ENCODE measurements at places on chromosomes 7 and 10.

GRCh38 chr7:84817016-84817415, 369.8 kb downstream of the SEMA3D start:
- no peak for DNase-seq

DNA sequence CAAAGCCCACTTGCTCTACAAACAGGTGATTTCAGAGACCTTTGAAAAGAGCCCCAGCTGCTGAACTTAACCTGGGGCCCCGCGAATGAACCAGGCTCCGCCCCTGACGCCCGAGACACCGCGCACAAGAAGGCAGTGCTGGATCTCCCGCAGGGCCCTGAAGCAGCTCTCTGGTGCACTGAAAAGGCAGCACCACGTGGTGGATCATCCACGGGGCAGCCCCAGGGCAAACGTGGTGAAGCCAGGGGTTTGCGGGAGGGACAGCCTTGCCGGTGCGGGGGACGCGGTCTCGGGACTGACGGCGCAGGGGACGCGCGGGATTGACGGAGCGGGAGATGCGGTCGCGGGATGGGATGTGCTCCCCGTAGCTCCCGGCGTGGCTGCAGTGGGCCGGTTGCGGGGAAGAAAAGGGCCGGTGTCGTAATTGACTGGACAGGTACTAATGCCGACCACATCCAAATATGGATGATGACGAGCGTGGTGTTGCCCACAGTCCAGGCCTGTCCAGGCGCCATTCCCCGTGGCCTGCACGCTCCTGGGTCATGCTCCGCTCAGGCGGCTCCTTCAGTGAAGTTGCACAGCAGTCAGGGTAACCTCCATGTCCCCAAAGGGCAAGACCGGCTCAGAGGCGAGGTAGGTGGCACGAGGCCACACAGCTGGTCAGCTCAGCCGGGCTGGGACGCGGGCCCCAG, 421.1 kb downstream of the DNAJB6 start:
- DNase-seq, result no peak

DNA sequence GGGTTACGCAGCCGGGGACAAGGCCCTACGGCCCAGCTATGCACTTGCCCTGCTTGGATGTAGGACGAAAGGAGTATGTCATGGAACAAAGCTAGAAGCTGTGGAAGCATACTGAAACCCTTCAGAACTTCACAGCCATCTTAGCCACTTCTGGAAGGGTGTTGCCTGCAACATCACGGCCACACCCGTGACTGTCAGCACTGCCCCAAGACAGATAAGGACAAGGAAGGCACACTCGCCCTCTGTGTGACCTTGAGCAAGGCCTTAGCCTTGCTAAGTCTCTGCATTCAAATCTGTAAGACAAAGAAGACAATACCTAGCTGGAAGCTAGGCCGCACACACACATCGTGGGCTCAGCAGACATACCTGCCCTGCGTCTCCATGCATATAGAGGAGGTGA, 352.5 kb upstream of the MGMT start:
- DNase-seq, result no peak

DNA sequence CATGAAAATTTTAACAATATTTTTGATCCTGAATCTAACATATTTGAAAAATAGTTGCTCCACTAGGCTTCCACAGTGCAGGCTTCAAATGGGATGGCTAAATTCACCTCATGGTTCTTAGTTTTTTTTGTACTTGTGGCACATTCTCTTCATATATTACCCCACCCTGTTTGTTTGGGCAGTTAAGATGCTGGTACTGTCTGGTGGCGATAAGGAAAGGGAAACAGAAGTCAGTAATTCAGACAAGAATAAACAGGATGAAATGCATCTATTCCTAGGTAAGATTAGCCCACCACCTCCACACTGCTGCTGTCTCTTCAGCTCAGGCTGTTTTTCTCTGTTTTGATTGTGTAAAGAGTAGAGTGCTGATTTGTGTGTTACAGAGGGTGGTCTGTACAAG, 44.2 kb downstream of the GLRX3 start:
- DNase-seq, result no peak

DNA sequence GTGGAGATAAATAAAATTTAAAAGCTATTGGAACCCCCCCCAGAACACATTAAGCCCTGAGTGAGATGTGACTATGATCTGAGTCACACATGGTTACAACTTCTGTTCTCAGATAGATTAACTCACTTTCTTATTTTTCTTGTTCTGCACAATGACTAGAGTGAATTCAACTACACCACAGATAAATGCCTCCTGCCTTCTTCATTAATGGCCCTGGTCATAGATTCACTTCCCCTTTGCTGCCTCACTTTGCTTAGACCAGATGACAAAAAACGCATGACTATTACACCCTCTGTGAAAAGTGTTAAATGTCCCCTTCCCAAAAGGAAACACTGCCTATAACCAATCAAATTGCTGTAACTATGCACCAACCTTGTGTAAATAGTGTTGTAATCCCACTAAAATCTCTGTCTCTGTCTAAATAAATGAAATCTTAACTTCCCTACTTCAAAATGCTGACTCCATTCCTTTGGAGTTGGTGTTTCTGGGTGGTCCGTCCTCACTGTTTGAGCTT, 49.4 kb downstream of the AKR1D1 start:
- no peak for DNase-seq

DNA sequence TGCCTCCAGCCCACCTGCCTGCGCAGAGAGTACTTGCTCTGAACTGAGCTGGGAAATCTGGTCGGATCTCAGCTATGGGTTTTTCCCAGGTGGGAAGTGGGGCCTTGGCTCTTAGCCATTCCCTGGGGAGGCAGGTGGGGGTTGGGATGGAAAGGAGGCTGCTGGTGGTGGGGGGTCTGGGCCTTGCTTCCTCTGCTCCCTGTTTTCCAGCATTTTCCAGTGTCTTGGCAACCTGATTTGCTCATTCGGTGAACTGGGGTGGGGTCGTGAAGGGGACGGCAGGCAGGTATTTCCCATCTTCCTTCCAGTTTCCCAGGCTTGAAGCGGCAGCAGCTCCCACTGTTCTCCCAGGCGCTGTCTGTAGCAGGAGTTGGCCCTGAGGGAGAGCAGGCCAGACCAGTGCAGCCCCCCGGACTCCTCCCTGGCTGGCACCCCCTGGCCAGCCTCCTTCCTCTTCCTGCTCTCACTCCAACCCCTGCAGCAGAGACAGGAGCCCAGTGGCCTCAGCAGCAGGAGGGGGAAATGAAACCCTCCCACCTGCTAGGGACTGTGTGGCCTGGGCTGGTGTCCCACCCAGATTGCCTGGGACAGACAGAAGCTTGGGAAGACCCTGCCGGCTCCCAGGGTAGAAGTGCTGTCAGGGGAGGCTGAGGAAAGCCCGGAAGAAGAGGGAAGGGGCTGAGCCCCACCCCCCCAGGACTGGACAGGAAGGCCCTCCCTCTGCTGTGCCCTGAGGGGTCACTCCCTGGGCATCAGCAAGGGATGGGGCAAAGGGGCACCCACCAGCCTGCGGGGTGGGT, 6.6 kb downstream of the TRIM8 start:
- DNase-seq, result no peak

DNA sequence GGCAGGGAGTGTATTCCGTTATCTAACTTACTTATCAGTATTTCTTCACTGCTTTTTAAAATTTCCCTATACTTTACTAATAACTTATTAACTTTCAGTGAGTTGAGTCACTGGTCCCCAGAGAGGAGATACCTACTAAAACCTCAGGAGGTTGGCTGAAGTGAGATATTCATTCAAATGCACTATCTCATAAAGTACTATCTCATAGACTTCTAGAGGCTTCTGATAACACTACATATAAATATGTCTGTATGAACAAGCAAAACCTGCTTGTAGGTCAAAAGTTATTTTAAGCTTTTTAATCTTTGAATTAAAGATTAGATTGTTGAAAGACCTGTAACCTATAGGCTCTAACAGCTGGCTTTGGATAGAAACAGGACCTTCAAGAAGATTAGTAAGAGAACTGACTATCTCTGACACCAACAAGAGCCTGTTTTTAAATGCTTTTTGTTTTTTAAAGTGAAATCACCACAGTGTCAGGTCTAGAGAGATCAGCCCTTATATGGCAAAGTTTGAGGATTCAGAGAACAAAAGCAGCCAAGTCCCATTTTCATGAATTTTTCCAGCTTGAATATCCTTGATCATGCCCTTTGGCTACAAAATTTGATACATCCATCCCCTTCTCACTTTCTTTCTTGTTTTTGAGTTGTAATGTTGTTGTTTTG, 242.2 kb downstream of the ARL4A start:
- no peak for DNase-seq

- no peak for DNase-seq
Observed at GRCh38 chr7:33745934-33746333, 159.4 kb upstream of the BMPER start.

GRCh38 chr7:149790146-149790548, 16.8 kb upstream of the ZNF467 start:
- DNase-seq, result no peak

GRCh38 chr10:119409906-119410305, 132.6 kb downstream of the RGS10 start:
- DNase-seq, result no peak

GRCh38 chr10:80372675-80373074, 16.1 kb downstream of the DYDC2 start:
- DNase-seq, result no peak

- no peak for DNase-seq
Observed at GRCh38 chr10:121659236-121659635, 61.0 kb upstream of the FGFR2 start.

DNA sequence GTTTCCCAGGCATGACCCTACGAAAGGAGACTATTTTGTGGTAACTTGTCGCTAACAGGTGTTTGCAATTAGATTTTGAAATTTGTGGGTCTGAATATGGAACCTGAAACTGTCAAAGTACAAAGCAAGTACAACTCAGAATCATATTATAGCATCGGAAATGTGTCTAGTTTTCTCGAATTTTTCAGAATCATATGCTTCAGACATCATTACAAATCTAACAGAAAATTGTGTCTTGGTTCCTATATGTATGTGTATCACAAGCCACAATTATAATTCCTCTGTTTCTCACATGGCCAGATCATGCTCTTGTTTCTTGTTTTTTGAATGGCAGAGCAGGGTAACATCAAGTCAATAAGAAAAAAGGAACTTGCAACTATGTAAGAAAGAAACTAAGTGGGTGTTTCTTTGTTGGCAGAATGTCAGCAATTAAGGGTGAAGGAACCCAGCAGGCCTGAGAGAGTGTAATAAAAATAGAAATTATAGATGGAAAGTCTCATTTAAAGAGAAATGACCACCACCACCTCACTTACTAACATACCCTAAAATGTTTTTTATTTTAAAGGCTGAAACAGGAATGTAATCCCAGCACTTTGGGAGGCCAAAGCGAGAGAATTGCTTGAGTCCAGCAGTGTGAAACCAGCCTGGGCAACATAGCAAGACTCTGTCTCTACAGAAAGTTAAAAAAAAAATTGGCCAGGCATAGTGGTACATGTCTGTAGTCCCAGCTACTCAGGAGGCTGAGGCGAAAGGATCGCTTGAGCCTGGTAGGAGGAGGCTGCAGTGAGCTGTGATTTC, 51.3 kb downstream of the PRTFDC1 start:
- DNase-seq, result no peak

GRCh38 chr10:792083-792791, 102.8 kb upstream of the DIP2C start:
- DNase-seq, result no peak

DNA sequence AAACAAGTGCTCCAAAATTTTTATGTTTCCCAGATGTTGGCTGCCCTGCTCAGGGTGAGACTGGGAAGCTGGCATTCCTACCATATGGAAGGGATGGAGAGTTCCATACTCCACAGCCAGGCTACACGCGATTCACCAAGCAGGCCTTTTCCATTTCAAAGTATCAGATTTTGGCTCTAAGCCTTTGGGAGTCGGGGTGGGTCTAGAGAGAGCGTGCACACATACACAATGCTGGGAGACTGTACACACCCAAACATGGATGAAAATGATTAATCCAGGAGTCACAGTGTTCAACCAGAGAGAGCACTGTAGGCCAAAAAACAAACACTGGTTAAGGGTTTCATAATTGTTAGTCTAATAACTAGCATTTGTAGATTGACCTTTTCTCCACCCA, 295.0 kb downstream of the BICC1 start:
- DNase-seq, result no peak

All from NCI-H510A treated with DMSO at 0.1 percent for 48 hours (cell line).